LHCN-M2 (cell line): ENCODE measurements at places on chromosomes 12 and 14. TPM values are rescaled to one million over a fixed set of nuclear protein-coding genes. Genes with fewer than 3 reads are reported as not detected.

DNA sequence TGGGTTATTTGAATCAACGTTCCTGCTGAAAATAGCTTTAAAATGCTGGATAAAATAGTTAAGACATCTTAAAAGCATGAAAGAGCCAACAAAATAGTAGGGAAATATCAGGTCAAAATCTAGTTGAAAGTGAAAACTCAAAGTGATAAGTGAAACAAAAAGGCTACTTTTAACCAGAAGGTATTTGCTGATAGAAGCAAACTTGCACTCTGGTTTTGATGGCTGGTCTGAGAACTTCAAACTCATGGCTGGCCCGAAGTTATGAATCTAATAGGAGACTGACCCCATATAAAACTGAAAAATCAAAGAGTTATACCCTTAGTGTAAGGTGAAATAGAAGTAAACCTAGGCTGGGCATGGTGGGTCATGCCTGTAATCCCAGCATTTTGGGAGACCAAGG lies 66.3 kb upstream of the HOXC13 start:
- no peak for DNase-seq

GRCh38 chr12:113090740-113091139 lies 34.2 kb downstream of the DTX1 start:
- DNase-seq = no peak

DNA sequence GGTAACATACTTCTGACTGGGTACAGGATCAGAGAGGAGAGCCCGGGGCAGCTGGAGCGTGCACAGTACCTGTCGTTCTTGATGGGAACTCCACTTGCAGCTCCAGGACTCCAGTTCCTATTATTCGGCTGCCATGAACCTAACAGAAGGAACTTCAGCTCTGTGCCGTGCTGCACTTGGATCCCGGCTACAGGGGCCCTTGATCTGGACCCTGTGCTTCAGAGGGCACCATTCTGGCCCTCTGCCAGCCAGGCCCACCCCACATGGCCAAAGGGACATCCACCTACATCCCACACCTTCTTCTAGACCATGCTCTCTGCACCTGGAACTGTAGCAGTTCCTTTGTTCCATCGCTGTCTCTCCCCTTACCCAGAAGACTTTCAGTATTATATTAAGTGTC lies 58.2 kb downstream of the PAX9 start:
- no peak for DNase-seq

DNA sequence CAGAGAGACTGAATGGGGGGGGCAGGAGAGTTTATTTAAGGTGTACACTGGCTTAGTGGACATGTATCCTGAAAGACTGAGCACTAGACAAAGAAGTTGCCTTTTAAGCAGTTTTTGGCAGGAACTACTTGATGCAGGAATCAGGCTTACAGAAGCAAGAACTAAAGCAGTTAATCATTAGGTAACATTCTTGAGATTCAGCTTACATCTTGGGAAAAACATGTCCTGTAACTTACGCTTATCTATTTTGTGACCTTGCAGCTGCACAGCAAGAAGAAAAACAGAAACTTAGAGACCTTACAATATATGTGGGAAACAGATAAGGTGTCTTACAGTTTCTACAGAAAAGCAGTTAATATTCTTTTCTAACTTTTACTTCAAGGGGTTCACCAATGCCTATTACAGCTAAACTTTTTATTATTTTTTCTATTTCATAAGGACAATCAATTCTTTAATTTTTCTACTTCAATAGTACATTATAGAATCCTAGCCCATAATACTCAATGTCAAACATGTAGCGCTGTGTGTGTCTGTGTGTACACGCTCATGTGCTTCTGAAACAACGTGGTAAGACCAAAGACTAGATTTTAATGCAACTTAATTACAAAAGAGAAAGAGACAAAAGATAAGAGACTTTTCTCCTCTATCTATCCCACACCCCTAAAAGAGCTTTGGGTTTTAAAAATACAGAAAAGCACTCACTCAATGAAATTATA lies 276.9 kb downstream of the PRKD1 start:
- DNase-seq = no peak

DNA sequence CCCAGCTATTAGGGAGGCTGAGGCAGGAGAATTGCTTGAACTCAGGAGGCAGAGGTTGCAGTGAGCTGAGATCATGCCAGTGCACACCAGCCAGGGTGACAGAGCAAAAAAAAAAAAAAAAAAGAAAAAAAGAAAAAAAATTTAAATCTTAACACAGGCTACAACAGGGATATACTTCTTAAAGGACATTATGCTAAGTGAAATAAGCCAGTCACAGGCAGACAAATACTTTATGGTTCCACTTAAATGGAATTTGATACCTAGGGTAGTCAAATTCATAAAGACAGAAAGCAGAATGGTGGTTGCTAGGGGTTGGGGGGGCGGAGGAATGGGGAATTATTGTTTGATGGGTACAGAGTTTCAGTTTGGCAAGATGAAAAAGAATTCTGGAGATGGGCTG lies 14.8 kb upstream of the PPTC7 start:
- DNase-seq = no peak

Gene FAM161B
- total RNA-seq = 2.1 and 3.4 TPM in 2 replicates

Gene TMPRSS12
- total RNA-seq = not detected in 2 replicates

Gene ADAMTS20
- total RNA-seq = 0.17 and 0.32 TPM in 2 replicates
